Fibroblast of lung (primary cell): ENCODE measurements at places on chromosomes 2 and 18. TPM values are rescaled to one million over a fixed set of nuclear protein-coding genes. Genes with fewer than 3 reads are reported as not detected.

DNA sequence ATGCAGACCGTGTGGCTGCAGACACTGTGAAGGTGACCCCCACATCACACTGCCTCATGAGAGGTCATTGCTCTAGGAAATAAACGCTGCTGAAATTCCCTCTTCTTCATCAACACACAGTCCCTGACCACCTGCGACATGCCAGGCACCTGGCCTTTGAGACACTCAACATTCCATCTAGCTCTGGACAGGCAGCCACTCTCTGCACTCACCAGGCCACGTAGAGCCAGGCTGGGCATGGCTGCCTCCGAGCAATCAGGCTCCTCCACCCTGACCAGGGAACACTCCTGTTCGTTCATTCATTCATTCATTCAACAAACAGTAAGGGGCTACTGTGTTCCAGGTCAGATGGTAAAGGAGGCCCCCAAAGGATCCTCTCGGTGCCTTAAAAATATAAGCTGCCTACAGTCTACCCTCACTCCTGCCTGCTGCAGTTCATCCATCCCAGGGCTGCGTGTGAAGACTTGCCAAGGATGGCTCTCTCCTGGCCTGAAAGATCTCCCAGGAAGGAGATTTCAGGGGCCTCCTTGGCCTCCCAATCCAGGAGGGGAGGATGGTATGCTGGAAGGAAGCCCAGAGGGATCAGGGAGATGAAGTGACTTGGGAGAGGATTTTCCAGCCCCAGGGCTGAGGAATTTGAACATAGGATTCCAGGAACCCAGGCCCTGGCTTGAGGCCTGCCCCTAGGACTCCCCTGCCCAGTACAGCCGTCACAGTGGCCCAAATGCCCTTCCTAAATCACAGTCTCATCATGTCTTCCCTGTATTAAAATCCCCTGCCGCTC lies 66.7 kb downstream of the TNS1 start:
- peak; percentile 32 for DNase-seq

- DNase-seq = no peak
Observed at GRCh38 chr2:33334083-33334482, 142.4 kb upstream of the RASGRP3 start.

CCBE1 gene
- polyA plus RNA-seq = 122 and 178 TPM in 2 replicates

- DNase-seq = no peak
Observed at GRCh38 chr18:29779096-29779495, 1263.4 kb downstream of the DSC3 start.

DNA sequence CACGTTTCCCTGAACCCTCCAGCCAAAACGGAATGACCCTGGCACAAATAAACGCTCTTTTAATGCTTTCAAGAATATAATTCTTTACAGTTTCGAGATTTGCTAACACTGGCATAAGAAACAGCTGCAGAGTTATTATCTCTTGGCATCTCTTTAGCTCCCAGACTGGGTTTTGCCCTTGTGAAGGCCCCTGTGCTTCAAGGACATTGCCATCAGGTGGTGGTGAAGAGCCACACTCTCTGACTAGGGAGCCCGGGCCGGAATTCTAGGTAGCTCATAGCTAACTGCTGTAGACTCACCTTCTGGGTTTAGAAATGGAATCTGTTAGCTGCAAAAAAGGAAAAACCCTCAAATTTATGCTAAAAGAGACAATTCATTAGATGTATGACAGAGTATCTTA lies 13.3 kb upstream of the GALNT14 start:
- no peak for DNase-seq

GALNT13 gene
- polyA plus RNA-seq = not detected in 2 replicates

HOXD4 gene
- not detected in 2 replicates for polyA plus RNA-seq

DNA sequence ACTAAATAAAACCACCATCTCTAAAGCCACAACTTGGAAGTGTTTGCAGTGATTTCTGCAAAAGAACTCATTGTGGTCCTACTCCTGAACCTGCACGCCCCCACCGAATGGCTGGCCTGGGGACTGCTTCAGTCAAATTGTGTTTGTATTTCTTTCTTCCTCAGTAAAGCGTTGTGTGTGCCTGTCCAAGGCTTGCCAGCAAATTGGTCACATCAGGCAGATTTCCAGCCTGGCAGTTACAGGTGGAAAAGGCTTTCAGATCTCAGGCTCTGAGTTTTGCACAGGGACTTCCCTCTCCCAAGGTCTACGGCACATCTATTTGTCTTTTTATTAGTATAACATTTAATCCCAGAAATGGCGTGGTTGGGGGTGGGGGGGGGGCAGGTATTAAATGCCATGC lies 54.0 kb upstream of the NOSTRIN start:
- no peak for DNase-seq

DNA sequence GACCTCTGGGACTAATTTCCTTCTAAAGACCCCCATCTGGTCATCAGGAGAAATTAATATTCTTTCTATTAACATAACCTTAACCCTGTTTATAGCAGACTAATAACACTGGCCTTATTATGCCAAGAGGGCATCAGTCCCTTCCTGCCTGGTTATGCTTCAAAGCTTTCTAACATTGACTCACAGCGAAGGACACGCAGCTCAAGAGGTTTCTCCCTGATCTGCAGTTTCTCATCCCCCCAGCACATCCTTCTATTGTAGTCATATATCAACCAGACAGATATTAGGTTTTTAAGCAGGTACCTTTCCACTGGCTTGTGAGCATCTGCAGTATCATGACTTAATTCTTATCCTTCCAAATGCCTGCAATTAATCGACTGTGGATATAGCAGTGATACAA lies 100.0 kb upstream of the CXCR4 start:
- DNase-seq = no peak
